Erythroblast (primary cell): ENCODE measurements at places on chromosomes 12 and 14.

- no peak for DNase-seq
Observed at GRCh38 chr12:124332900-124333299, 38.0 kb downstream of the RFLNA start.

GRCh38 chr14:54169254-54169924 lies 212.8 kb upstream of the BMP4 start:
- DNase-seq, result no peak

- no peak for DNase-seq
Observed at GRCh38 chr12:48034835-48035805, 30.8 kb upstream of the COL2A1 start.

DNA sequence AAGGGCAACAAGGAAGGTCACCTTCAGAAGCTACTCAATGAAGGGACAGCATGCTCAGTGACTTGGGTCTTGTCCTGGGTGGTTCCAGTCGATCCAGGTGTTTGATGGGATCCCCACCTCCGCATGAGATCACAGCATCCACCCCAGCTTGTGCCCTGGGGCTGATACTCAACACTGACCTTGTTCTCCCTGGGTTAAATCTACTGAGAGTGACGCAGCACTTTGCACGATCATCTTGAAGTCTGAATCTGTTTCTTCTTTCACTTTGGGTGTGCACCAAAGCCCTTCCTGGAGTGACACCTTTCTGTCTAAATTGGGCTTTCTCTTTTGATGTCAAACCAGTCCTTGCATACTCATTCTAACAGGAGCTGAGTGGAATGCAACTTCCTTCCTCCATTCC lies 13.8 kb downstream of the NOS1 start:
- no peak for DNase-seq

DNA sequence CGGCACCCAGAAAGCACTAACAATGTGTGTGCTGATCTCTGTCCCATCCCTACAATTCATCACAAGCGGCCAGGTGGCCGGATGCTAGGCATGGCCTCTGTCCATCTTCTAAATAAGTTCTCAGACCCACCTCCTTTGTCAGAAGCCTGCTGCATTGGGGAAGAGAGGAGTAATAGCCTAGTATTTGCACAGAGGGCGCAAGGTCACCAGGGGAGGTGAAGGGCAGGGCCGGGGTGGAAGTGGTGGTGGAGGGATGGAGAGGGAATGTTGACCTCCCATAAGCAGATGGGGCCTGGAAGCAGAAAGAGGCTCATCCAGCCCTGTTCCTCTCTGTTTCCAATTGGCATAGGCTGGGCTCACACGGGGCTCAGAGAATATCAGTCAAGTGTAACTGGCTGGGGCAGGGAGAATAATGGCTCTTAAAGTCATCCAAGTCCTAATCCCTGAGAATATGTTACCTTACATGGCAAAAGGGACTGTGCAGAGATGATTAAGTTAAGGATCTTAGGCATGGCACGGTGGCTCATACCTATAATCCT lies 6.9 kb downstream of the RILPL1 start:
- no peak for DNase-seq

DNA sequence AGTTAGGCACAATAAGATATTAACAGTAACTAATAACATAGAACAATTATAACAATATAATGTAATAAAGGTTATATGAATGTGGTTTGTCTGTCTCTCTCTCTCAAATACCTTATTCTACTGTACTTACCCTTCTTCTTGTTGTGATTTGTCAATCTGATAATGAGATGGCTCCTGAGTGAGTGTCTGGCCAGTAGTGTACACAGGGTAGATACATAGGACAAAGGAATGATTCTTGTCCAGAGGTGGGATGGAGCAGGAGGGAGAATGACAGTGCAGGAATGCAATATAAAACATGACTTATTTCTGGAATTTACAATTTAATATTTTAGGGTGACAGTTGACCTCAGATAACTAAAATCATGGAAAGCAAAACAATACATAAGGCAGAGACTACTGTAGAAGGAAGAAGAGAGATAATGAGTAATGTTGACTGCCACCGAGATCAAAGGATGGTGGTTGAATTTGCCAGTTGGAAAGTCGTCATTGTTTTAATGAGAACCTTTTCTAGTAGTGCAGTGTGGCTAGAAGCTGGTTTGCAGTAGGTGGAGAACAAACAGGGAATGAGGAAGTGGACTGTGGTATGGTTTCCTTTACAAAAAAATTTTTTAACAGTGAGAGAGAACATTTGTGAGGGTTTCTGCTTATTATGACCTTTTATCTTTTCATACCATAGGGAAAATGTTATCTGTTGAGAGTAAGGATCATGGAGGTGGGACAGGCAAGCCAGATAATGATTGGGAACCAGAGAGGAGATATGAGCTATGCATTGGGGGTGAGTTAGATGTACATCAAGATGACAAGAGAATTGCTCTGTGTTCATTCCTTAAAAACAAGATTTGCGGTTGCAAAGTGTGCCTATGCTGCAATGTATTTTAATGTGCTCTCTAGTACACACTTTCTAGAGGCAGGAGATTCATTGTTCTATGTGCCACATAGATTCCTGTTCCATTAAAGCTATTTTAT lies 458.3 kb downstream of the BTG1 start:
- DNase-seq, result no peak

DNA sequence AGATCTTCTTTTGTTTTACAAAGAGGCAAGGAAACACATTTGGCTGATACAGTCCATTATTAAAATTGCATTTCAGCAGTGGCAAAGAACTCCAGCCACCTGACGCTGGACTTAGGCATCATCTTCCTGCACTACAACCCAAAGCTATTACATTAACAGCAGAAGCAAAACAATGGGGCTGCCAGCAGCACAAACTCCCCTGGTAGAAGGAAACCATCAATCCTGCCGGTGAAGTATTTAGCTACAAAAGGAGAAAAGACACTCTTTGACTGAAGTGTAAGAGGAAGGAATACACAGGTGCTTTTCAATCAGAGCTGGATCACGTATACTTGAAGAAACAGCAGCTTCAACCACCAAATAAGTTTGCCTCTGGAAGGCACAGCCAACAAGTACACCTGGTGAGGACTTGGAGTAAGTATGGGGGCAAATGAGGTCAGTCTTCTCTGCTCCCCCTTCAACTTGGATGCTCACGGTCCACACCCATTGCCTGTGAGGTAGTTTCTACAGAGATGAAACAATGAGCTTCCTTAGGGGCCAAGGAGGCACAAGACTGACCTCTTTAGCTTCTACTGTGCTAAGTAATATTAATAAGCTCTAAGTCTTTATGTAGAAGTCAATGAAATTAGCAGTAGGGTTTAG lies 125.9 kb upstream of the FOXN3 start:
- no peak for DNase-seq

DNA sequence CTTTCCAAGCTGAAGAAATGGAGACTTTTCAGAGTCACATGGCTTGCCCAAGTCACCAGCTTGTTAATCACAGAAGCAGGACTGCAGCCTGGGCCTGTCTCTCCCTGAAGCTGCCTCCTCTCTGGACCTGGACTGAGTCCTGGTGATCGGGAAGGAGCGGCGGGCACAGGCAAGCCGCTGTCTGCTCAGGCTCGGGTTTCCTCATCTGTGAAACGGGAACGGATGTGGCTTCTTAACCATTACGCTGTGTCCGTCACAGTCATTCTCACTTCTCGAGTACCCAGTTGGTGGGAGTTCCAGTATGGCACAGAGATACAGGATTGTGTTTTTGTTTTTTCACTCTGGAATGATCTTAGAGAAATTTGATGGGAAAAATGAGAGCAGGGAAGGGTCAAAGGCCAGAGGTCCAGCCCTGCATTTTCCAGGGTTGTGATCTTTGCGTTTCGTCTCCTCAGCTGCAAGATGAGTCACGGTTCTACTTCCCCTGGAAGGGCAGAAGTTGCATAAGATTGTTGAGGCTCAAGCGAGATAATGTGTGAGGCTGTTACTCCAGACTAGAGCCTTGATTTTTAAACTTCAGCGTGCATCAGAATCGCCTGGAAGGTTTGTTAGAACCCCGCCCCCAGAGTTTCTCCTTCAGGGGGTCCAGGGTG lies 7.6 kb upstream of the LRTM2 start:
- peak; percentile 54 for DNase-seq

DNA sequence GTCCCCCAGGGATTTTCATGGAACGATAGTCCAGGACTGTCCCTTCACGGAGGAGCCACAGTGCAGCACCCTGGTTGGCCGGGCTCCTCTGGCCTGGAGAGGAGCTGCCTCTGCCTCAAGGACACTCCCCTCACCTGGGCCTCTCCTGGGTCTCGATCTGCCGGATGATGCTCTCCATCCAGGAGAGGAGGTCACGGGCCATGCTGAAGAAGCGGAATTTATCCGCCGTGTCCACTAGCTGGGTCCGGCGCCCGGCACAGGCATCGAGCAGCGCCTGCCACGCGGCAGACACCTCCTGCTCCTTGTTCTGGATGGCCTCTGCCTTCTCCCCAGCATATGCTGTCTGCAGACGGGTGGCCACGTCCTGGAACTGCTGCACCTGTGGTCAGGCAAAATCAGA lies 66.5 kb downstream of the PLEKHG3 start:
- DNase-seq, result no peak

DNA sequence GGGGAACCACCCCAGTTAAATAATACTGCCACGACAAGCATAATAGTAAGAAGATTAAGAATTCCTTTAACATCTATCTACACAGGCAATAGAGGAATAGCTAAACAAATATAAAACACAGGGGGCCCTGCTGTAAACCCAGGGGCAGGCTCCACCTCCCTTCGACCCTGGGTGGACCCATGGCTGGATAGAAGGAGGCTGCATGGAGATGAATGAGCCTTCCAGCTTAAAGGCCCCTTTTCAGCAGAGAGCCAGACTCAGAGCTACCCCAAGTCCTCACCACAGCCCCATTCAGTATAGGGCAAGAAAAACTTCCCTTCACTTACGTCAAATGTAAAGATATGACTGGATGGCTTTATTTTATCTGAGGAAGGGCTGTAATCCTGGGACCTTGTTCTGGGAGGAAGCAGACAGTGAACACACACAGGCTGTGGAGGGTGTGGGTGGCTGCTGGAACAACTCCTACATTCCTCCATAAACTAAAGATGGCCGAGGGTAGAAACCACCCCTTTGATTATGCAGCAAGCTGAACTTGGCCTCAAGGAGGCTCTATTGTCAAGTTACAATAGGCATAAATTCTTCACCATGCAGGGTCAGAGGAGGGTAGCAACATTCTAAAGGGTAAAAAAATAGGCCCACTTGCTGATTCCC lies 30.4 kb downstream of the NUAK1 start:
- DNase-seq, result no peak

- DNase-seq, result peak; percentile 95
Observed at GRCh38 chr12:45727301-45727979, 2.1 kb upstream of the ARID2 start.

DNA sequence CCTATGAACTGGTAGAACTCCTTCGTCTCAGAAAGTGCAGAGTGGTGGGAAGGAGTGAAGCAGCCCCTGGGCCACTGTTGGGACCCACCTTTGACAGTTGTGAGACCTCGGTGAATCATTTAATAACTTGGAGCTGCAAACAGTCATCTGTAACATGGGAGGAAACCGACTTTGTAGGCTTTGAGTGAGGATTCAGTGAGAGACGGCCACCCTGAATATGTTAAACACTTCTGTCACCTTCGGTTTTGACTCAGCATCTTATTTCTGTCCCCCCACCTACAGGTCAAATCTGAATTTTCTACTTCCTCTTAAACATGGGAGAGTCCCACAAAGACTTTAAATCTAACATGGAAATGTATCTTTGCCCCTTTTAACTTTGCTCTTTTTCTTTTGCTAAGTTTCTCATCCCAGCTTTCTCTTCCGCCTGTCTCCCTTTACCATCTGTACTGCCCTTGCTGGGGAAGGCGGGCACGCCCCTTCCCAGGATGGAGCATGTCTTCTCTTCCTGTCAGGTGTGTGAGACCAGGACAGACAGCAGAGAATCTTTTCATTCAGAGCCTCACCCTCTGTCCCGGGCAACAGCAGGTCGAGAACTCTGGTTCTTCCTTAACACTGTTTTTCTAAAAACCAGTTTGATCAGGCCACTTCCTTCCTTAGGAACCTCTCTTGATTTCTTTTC lies 37.1 kb downstream of the ZC3H14 start:
- DNase-seq, result no peak

GRCh38 chr12:4168036-4168435 lies 105.5 kb upstream of the CCND2 start:
- no peak for DNase-seq

DNA sequence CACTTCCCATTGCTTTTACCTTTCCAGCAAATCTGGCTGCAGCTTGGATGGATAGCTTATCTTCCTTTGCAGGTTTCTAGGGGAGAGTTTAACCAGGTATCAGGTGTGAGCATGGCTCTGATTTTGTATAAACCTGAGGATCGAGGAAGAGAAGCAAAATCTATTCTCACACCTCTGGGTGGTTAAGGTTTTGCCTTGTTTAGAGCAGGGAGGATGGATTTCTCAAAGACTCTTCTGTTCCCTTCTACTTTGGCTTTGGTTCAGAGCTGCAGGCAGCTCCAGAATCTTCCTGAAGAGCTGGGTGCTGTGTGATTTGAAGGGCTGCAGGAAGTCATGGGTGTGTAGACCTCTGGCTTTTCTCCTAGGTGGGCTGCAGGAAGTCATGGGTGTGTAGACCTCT lies 1.7 kb downstream of the JDP2 start:
- DNase-seq, result no peak

- DNase-seq, result no peak
Observed at GRCh38 chr12:112788205-112788604, 3.3 kb upstream of the RPH3A start.

- DNase-seq, result no peak
Observed at GRCh38 chr12:21614506-21614905, 9.9 kb upstream of the GYS2 start.

DNA sequence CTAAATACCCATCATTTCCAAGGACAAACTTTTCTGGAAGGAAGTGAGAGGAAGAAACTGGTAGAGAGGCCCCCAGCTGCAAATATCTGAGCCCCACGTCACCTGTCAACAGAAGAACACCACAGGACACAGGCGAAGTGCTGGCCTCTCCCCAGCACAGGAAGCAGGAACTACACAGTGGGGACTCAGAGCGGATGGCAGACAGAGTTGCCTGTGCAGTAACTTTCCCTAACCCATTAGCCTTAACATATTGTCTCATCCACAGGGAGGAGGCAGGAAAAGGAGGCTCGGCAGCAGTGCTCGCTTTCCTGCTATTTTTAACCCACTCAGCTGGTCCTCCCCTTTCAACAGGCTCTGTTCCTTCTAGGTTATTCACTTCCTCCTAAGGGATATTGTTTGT lies 111.5 kb upstream of the TMPO start:
- DNase-seq, result no peak

DNA sequence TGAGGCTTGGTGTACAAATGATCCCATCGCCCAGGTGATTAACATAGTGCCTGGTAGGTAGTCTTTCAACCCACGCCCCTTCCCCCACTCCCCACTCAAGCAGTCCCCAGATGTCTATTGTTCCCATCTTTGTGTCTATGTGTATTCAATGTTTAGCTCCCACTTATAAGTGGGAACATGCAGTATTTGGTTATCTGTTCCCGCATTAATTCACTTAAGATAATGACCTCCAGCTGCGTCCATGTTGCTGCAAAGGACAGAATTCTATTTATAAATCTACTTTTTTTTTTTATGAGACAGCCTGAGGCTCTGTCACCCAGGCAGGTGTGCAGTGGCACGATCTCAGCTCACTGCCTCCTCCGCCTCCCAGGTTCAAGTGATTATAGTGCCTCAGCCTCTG lies 15.7 kb downstream of the SPX start:
- DNase-seq, result no peak

GRCh38 chr12:96194971-96195844 lies 1.0 kb downstream of the ELK3 start:
- peak; percentile 27 for DNase-seq
